ENCODE measurements at places on chromosomes 6 and 20. TPM values are rescaled to one million over a fixed set of nuclear protein-coding genes. Genes with fewer than 3 reads are reported as not detected.
A peak's percentile ranks its signal among the peaks of the same experiment; 100 is the strongest.

GRCh38 chr6:37867756-37868446, 48.4 kb downstream of the ZFAND3 start:
- no peak overlapping the region for H3K27ac ChIP-seq
- no peaks in the 10 kb centered on the region for H3K27me3 ChIP-seq
- H3K4me3 ChIP-seq, result no peak overlapping the region
- peaks cover 21% of the 10 kb centered on the region for H3K4me1 ChIP-seq
- no peak for DNase-seq

- H3K4me3 ChIP-seq, result no peak overlapping the region
- peaks cover 44% of the 10 kb centered on the region for H3K27me3 ChIP-seq
- no peaks in the 10 kb centered on the region for H3K36me3 ChIP-seq
- no peak for DNase-seq
- peaks cover 16% of the 10 kb centered on the region for H3K4me1 ChIP-seq
These were observed 1.4 kb upstream of the FOXS1 start for GRCh38 chr20:31846793-31847138.

- DNase-seq, result no peak
- H3K4me1 ChIP-seq, result no peaks in the 10 kb centered on the region
- peaks cover 18% of the 10 kb centered on the region for H3K27me3 ChIP-seq
- no peak overlapping the region for H3K27ac ChIP-seq
These were observed 18.2 kb upstream of the MYB start for GRCh38 chr6:135162678-135163439.

DNA sequence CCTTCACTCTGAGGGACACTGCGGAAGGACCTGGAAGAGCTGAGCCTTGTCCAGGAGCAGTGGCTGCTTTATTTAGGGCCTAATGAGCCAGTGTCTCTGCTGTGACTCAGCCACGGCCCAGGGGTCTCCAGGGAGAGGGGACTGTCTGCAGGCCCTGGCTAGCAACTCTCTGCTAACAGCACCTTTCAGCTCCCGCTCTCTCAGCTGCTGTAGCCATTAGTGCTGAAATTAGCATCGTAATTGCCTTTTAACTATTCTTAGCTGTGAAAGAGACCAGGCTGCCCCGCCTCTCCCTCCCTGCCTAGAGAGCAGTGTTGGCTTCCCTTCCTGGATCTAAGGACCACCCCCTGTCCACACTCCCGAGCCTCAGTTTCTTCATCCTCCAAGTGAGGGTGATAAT, 53.1 kb upstream of the SLC32A1 start:
- H3K27me3 ChIP-seq, result peaks cover 70% of the 10 kb centered on the region
- peaks cover 5% of the 10 kb centered on the region for H3K4me1 ChIP-seq
- H3K36me3 ChIP-seq, result no peaks in the 10 kb centered on the region

GRCh38 chr6:12509060-12509459, 207.5 kb upstream of the PHACTR1 start:
- DNase-seq, result no peak
- no peak overlapping the region for H3K4me3 ChIP-seq
- H3K36me3 ChIP-seq, result no peaks in the 10 kb centered on the region
- H3K27ac ChIP-seq, result no peak overlapping the region
- H3K4me1 ChIP-seq, result peaks cover 11% of the 10 kb centered on the region

DNA sequence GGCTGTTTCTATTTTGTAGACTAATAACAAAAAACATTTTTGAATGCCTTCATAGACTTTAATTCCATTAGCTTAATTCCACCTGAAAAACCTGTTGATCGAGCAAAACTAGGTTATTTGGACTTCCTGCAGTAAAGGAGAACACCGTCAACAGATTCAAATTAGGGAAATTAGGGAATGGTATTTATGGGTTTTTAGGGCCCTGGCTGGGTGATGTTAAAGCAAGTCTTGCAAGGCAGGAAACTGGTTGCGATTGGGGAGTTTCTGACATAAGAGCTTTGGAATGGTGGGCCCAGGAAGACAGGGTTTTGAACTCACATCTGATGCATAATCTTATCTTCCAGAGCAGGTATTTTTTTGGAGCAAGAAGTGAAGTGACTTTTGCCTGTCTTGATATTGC, 40.1 kb upstream of the TFAP2C start:
- no peak overlapping the region for H3K4me3 ChIP-seq
- H3K27ac ChIP-seq, result peak overlapping the region; percentile 10
- DNase-seq, result no peak

The SAPCD1 gene
- 8.9 TPM for total RNA-seq
